ENCODE measurements at places on chromosomes 3 and 15.
A peak's percentile ranks its signal among the peaks of the same experiment; 100 is the strongest.

DNA sequence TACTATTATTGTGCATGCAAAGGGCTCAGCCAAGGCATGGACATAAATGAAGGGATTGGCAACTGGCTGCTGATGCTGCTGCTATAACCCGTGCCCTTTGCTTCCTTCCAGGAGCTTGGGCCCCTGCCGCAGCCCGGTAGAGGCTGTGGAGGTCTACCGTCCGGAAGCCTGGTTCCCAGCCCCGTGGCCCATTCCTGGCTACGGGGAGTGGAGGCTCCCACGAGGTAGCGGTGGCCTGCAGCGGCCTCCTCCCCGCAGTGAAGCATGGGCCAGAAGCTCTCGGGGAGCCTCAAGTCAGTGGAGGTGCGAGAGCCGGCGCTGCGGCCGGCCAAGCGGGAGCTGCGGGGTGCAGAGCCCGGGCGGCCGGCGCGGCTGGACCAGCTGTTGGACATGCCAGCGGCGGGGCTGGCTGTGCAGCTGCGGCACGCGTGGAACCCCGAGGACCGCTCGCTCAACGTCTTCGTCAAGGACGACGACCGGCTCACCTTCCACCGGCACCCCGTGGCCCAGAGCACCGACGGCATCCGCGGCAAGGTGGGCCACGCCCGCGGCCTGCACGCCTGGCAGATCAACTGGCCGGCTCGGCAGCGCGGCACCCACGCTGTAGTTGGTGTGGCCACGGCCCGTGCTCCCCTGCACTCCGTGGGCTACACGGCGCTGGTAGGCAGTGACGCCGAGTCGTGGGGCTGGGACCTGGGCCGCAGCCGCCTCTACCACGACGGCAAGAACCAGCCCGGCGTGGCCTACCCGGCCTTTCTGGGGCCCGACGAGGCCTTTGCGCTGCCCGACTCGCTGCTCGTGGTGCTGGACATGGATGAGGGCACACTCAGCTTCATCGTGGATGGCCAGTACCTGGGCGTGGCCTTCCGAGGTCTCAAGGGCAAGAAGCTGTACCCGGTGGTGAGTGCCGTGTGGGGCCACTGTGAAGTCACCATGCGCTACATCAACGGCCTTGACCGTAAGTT is 15.0 kb downstream of the SPSB4 start:
- no peak for DNase-seq

DNA sequence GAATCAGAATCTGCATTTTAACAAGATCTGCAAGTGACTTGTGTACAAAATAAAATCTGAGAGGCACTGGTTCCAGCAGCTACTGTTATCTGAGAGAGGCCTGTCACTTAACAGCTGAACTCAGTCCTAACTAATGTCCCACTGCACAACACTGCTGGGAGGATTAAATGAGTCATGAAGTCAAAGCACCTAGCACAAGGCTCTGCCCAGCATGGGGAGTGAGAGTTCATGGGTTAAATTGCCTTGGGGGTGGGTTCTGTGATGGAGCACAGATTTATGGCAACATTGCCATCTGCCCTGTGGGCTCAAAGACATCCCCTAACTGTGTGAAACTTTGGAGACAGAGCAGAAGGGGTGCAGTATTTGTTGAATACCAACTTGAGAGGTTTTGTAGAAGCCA is 250.9 kb downstream of the PLCL2 start:
- DNase-seq = no peak

DNA sequence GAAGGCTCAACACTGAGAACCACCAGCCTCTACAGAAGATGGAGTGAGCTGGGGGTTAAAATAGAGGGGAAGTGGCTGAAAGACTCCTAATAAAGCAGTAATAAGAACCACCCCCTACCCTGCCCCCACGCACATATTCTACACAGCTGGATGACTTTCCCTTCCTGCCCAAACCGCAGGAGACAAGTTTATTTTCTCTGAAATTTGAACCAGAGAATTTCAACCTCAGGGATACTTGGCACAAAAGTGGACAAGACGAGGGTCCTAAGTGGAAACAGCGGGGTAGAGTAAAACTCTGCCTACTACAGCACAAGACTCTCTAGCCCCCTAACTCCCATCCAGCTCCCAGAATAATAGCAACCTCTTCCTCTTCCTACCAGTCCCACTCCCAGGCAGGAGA is 28.4 kb downstream of the USF3 start:
- no peak for DNase-seq

DNA sequence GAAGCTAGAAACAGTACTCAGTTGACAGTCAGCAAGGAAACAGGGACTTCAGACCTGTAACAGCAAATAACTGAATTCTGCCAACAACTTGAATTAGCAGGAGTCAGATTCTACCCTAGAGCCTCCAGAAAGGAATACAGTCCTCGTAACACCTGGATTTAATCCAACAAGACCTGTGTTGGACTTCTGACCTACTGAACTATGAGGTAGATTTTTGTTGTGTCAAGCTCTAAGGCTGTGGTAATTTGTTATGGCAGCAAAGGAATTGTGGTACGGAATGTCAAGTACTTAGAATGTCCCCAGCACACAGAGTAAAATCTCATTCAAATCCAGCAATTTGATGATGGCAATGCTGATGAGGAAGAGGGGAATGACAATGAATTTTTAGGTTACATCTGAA is 234.1 kb downstream of the LRRN1 start:
- no peak for DNase-seq

- DNase-seq = no peak
These were observed 6.0 kb downstream of the PLOD2 start for GRCh38 chr3:146154995-146155394.

- DNase-seq = no peak
These were observed 627.2 kb downstream of the ZIC1 start for GRCh38 chr3:148036331-148036876.

GRCh38 chr3:138933981-138934691 is 12.8 kb downstream of the FOXL2 start:
- DNase-seq = no peak

- no peak for DNase-seq
These were observed 30.7 kb downstream of the LMCD1 start for GRCh38 chr3:8532251-8532871.

- DNase-seq = no peak
These were observed 163.2 kb downstream of the PDZRN3 start for GRCh38 chr3:73461547-73461946.

GRCh38 chr15:58355382-58355971 is 76.3 kb upstream of the LIPC start:
- no peak for DNase-seq

- DNase-seq = peak; percentile 32
These were observed 603 bp downstream of the PLEKHO2 start for GRCh38 chr15:64842096-64842939.

DNA sequence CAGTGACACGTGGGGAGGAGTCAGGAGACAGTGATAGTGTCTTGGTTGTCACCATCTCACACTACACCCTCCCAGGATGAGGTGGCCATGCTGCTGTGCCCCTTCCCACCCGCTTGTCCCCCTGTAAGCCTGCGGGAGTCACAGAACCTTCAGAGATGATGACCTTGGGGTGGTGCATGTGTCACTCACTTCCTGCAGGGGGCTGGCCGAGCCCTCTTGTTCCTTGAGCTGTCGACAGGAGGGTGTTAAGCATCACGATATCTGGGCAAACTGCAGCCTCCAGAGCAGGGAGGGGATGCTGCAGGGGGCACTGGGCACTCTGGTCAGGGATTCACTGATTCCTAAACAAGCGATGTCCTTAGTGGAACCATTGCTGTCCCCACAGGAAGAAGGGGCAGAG is 27.7 kb downstream of the FAH start:
- DNase-seq = no peak
